Breast epithelium (tissue), 4 donors: ENCODE measurements at places on chromosomes 2 and 18. TPM values are rescaled to one million over a fixed set of nuclear protein-coding genes. Genes with fewer than 3 reads are reported as not detected.

DHRS9 gene
- 7.8 TPM for total RNA-seq

- no peak overlapping the region for H3K27ac ChIP-seq
- no peak for DNase-seq
- H3K27me3 ChIP-seq = no peaks in the 10 kb centered on the region
- no peaks in the 10 kb centered on the region for H3K4me1 ChIP-seq
- H3K36me3 ChIP-seq = no peaks in the 10 kb centered on the region
Observed at GRCh38 chr2:190210471-190210870, 109.2 kb downstream of the HIBCH start.

- H3K36me3 ChIP-seq = no peaks in the 10 kb centered on the region
- DNase-seq = no peak
- H3K4me1 ChIP-seq = no peaks in the 10 kb centered on the region
Observed at GRCh38 chr2:133716166-133716565, 147.9 kb upstream of the NCKAP5 start.

- H3K4me3 ChIP-seq = no peak overlapping the region
- H3K27ac ChIP-seq = no peak overlapping the region
- no peaks in the 10 kb centered on the region for H3K4me1 ChIP-seq
- no peaks in the 10 kb centered on the region for H3K36me3 ChIP-seq
Observed at GRCh38 chr2:79200762-79201161, 41.2 kb upstream of the REG3A start.

- no peaks in the 10 kb centered on the region for H3K27me3 ChIP-seq
- no peak for DNase-seq
- H3K36me3 ChIP-seq = no peaks in the 10 kb centered on the region
- no peak overlapping the region for H3K27ac ChIP-seq
- no peak overlapping the region for H3K4me3 ChIP-seq
Observed at GRCh38 chr2:191023235-191023679, 9.3 kb upstream of the STAT1 start.

DNA sequence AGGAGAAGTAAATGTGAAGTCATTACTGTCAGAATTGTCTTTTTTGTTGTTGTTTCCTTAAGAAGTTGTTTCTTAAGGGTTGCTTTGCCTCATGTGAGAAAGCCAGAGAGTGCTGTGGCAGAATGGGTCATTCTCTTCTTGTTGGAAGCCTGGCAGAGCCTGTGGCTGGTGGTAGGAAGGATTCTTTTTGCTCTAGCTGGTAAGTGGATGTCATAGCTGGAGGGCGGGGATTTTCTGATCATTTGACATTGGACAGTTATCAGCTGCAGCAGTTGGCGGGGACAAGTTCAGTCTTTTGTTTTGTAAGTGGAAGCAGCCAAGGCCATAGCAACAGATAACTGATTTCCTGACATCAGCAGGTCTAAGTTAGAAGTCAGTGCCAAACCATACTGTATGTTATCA lies 5.5 kb upstream of the RMDN2 start:
- H3K4me1 ChIP-seq = no peaks in the 10 kb centered on the region
- no peak overlapping the region for H3K27ac ChIP-seq
- H3K27me3 ChIP-seq = no peaks in the 10 kb centered on the region
- H3K4me3 ChIP-seq = no peak overlapping the region

DNA sequence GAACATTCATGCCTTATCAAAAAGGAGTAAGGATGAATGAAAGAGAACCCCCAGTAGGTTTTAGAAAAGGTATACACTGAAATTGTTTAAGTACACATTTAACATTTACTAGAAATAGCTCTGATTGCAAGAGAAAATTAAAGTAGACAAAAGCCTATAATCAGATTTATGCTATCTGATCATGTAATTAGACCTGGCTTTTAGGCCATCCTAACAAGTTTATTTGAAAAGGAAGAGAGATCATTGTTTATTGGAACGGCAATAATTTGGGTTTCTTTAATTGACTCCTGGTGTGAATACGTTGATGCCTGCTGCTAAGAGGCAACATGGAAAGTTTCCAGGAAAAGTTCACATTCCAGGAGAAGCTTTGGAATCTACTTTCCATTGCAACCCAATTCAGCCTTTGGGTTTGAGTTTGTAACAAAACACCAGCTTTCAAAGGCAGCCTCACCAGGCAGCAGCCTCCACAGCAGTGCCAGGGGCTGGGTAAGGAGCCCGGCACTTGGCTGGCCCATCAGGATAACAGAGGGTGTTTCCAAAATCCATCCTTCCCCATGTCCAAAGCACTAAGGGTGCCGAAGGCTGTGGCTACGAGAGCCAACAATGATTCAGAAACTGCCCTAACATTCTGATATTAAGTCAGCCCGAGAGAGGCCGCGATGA lies 18.0 kb downstream of the FZD7 start:
- H3K4me1 ChIP-seq = no peaks in the 10 kb centered on the region
- peak overlapping the region; percentile 5 for H3K4me3 ChIP-seq
- H3K27me3 ChIP-seq = no peaks in the 10 kb centered on the region
- no peak for DNase-seq
- no peak overlapping the region for H3K27ac ChIP-seq
- no peaks in the 10 kb centered on the region for H3K36me3 ChIP-seq
